ENCODE measurements at places on chromosomes 12 and 14.
A peak's percentile ranks its signal among the peaks of the same experiment; 100 is the strongest.

- peak overlapping the region; percentile 1 for H3K27ac ChIP-seq
- H3K4me3 ChIP-seq: peak overlapping the region; percentile 65
- H3K36me3 ChIP-seq: peaks cover 4% of the 10 kb centered on the region
- H3K4me1 ChIP-seq: peaks cover 44% of the 10 kb centered on the region
- peak; percentile 73 for DNase-seq
- H3K27me3 ChIP-seq: peaks cover 10% of the 10 kb centered on the region
Observed at GRCh38 chr12:52007158-52007921, 594 bp downstream of the TAMALIN start.

GRCh38 chr12:8709124-8709830 lies 11.5 kb downstream of the RIMKLB start:
- peak overlapping the region; percentile 83 for H3K27ac ChIP-seq
- H3K4me3 ChIP-seq: peak overlapping the region; percentile 59
- peaks cover 14% of the 10 kb centered on the region for H3K4me1 ChIP-seq
- H3K36me3 ChIP-seq: peaks cover 2% of the 10 kb centered on the region
- peak; percentile 72 for DNase-seq
- no peaks in the 10 kb centered on the region for H3K27me3 ChIP-seq

DNA sequence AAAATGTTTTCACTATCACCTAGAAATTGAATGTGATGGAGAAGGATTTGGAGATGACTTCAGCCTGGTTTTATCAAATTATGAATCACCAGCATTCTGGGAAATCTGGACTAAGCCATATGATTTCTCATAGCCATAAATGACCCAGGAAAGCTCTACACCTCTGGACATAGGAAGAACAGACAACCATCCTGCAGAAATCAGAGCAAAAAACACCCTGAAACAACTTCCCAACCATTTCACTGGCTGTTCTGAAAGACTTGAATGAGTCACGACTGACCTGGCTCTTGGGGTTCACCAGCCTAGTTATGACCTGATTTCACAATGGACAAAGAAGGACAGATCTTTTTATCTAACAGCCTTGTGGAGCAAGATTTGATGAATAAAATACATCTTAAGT lies 123.8 kb downstream of the KCNH5 start:
- H3K4me1 ChIP-seq: no peaks in the 10 kb centered on the region
- no peak for DNase-seq
- H3K4me3 ChIP-seq: no peak overlapping the region
- no peaks in the 10 kb centered on the region for H3K27me3 ChIP-seq

- no peaks in the 10 kb centered on the region for H3K4me1 ChIP-seq
- DNase-seq: no peak
- H3K27me3 ChIP-seq: no peaks in the 10 kb centered on the region
- H3K36me3 ChIP-seq: no peaks in the 10 kb centered on the region
- no peak overlapping the region for H3K4me3 ChIP-seq
Observed at GRCh38 chr14:38187528-38187927, 20.2 kb upstream of the SSTR1 start.

DNA sequence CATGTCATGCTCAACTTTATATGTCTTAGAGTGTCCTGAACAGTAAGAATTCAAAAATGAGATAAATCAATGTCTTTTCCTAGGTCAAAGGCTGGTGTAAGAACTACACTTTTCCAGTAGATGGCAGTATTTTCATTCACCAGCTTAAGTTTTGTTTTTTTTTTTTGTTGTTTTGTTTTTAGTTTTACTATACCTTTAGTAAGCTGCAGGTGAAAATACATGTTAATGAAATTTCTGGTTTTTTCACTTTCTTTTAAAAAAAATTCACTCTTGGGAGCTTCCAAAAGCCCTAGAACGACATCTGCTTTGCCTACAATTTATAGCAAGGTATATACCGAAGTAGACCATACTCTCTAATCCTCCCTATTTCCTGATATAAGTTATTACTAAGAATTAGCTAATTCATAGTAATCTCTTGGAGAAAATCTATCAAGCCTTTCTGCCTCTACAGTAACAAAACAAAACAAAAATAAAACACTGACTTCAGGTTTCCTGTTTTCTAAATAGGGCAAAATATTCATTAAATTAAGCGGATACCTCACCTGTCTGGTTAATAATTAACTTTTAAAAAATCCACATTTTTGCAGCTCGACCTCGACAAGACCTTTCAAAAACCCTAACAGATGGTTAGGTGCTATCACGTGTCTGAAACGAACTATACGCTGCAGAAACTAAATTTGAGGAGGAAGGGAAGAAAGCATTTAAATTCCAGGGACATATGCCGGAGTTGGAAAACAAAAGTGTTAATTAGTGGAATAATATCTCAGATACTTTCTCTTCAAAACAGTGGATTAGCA lies 2.7 kb upstream of the SAMD4A start:
- no peaks in the 10 kb centered on the region for H3K27me3 ChIP-seq
- peak; percentile 66 for DNase-seq
- H3K4me1 ChIP-seq: peaks cover 7% of the 10 kb centered on the region

DNA sequence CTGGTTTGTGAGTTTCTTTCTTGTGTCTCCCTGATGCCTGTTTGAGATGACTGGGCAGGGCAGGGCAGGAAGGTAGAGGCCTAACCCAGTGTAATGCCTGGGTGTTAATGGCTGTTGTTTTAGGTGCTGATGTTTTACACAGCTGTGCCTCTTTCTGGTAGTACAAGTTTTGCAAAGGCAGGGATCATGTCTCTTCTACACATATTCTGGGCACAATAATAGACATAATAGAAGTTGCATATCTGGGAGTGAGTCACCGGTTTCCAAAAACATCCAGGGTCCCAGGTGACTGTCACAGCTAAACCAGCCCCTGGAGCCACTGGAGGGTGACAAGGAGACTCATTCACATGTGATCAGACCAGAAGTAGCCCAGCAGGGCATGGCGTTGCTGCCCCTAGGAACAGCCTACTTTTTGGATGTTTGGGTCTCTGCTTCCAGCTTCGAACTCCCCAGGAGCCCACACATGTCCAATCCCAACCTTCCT lies 18.1 kb downstream of the TPCN1 start:
- H3K27me3 ChIP-seq: no peaks in the 10 kb centered on the region
- H3K36me3 ChIP-seq: no peaks in the 10 kb centered on the region
- H3K4me1 ChIP-seq: peaks cover 44% of the 10 kb centered on the region
- H3K4me3 ChIP-seq: no peak overlapping the region

DNA sequence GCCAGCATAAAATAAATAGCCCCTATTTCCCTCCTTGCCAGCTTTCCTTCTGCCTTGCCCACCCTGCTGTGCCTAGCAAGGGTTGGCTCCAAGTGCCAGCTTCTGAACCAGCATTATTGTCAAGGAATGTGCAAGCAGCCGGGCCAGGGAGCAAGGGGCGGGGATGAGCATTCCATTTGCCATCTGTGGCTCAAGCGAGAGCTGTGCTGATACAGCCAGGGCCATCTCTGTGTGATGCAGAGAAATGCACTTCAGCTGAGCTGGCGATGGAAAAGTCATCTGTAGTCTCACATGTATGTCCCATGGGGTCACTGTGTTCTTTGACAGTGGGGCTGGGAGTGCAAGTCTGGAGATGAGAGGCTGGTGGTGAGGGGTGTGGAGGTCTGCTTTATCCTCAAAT lies 137.3 kb downstream of the SUDS3 start:
- H3K4me1 ChIP-seq: no peaks in the 10 kb centered on the region
- no peak overlapping the region for H3K4me3 ChIP-seq
- H3K27ac ChIP-seq: no peak overlapping the region
- H3K27me3 ChIP-seq: no peaks in the 10 kb centered on the region
- H3K36me3 ChIP-seq: no peaks in the 10 kb centered on the region

GRCh38 chr12:121383601-121384021 lies 16.3 kb upstream of the RNF34 start:
- H3K27me3 ChIP-seq: no peaks in the 10 kb centered on the region
- H3K4me3 ChIP-seq: no peak overlapping the region
- H3K27ac ChIP-seq: no peak overlapping the region

GRCh38 chr14:88521818-88522217 lies 33.0 kb downstream of the PTPN21 start:
- DNase-seq: no peak
- no peak overlapping the region for H3K27ac ChIP-seq
- H3K4me3 ChIP-seq: no peak overlapping the region
- no peaks in the 10 kb centered on the region for H3K27me3 ChIP-seq
- H3K36me3 ChIP-seq: no peaks in the 10 kb centered on the region

DNA sequence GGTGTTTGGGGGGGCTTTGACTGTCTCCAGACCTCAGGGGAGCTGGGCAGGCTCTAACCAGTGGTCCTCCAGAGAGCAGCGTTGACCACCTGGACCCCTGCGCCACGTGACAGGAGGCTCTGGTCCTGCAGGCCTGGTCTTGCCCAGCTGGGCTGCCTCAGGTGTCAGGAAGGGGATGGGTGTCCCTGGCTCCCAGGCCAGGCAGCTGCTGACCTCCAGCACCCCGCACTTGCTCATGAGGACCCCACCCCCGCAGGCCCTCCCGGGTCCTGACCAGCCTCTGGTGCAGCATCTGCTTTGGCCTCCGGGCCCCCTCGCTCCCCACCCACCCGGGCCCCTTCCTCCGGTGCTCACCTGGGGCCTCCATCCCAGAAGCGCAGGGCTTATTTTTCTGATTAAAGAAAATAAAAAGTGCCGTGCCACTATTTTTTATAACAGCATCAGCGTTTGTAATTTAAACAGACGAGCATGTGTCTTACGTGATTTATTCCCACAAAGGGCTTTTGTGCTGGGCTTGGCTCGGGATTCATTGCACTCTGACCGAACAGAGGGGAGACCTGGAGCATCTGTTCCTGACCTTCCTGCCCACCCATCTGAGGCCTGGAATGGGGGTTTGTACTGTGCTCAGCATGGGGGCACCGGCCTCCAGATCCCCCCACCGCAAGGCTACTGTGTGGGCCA lies 21.7 kb downstream of the FBRSL1 start:
- peaks cover 21% of the 10 kb centered on the region for H3K4me1 ChIP-seq
- H3K27me3 ChIP-seq: no peaks in the 10 kb centered on the region
- no peak overlapping the region for H3K4me3 ChIP-seq

- no peak for DNase-seq
- H3K27me3 ChIP-seq: no peaks in the 10 kb centered on the region
- peak overlapping the region; percentile 19 for H3K4me3 ChIP-seq
- H3K27ac ChIP-seq: no peak overlapping the region
- H3K4me1 ChIP-seq: peaks cover 47% of the 10 kb centered on the region
Observed at GRCh38 chr12:57460468-57460784, 841 bp downstream of the GLI1 start.

DNA sequence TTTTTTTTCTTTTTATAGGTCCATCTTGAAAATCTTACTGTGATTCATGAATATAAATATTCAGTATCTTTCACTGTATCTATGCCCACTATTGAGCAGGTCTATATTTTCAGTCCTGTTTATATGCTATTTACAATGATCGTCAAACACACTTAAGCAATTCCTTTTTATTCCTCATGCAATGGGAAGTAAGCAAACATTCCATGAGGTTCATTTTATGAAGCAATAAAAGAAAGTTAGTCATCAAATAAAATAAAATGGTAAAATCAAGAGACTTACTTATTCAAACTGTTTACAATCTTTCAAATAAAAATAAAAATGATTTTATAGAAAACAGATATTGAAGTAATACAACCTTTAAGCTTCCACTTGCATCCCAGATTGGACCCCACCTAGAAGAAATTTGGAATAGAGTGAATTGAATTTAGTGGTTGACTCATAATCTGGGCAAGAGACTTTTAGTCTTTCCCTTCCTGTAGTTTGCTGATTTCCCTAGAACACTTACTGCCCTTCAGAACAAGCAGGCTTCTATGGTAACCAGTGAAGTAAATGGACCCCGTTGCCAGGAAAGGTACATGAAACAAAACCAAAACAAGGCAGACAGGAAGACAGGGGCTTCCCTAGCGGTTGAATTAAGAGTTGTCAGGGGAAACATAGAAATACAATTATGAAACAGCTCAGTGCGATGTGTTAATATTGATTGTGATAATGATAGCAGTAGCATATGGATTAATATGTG lies 241.0 kb upstream of the ATP2B1 start:
- peaks cover 17% of the 10 kb centered on the region for H3K4me1 ChIP-seq
- no peak overlapping the region for H3K4me3 ChIP-seq
- H3K27ac ChIP-seq: peak overlapping the region; percentile 92
- DNase-seq: peak; percentile 94
- H3K27me3 ChIP-seq: no peaks in the 10 kb centered on the region

- DNase-seq: peak; percentile 18
- H3K27ac ChIP-seq: no peak overlapping the region
- H3K4me3 ChIP-seq: no peak overlapping the region
- no peaks in the 10 kb centered on the region for H3K4me1 ChIP-seq
- H3K27me3 ChIP-seq: no peaks in the 10 kb centered on the region
- no peaks in the 10 kb centered on the region for H3K36me3 ChIP-seq
Observed at GRCh38 chr14:38197001-38197783, 10.5 kb upstream of the SSTR1 start.

DNA sequence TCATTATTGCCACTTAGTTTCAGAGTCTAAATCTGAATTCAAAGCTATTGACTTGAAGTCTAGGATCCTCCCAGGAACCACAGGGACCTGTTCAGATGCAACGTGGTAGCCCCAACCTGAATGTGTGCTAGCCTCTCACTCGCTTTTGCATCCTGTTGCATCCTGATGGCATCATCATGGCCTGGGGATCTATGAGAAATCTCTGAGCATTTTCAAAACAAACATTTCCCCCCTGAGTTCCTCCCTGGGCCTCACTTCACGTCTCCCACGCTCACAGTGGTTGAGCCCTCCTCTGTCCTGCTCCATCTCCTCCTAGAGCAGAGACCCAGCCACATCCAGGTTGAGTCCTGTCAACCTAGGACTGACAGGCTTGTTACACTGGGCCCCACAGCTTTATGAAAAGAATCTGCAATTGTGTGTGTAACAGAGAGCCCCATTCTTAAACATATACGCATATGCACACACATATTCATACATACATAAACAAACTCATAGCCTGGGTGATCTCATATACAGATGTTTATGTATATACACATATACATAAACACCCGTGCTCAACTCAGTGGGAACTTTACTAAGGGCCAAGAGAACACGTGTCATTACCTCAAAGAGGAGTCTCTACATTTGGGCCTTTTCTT lies 5.4 kb upstream of the KRT72 start:
- H3K27ac ChIP-seq: no peak overlapping the region
- H3K4me3 ChIP-seq: no peak overlapping the region
- peaks cover 3% of the 10 kb centered on the region for H3K4me1 ChIP-seq
- H3K27me3 ChIP-seq: peaks cover 11% of the 10 kb centered on the region
- H3K36me3 ChIP-seq: no peaks in the 10 kb centered on the region

- H3K4me1 ChIP-seq: peaks cover 16% of the 10 kb centered on the region
- no peaks in the 10 kb centered on the region for H3K27me3 ChIP-seq
- no peaks in the 10 kb centered on the region for H3K36me3 ChIP-seq
Observed at GRCh38 chr14:35419429-35419841, 14.9 kb upstream of the NFKBIA start.

- no peak overlapping the region for H3K27ac ChIP-seq
- no peak for DNase-seq
- H3K4me1 ChIP-seq: no peaks in the 10 kb centered on the region
- no peaks in the 10 kb centered on the region for H3K36me3 ChIP-seq
- H3K4me3 ChIP-seq: no peak overlapping the region
Observed at GRCh38 chr12:130948136-130948535, 5.6 kb upstream of the ADGRD1 start.

GRCh38 chr14:21227981-21228380 lies 41.3 kb downstream of the HNRNPC start:
- no peaks in the 10 kb centered on the region for H3K27me3 ChIP-seq
- peaks cover 30% of the 10 kb centered on the region for H3K36me3 ChIP-seq
- H3K4me1 ChIP-seq: no peaks in the 10 kb centered on the region
- H3K27ac ChIP-seq: no peak overlapping the region
- DNase-seq: no peak

All from common myeloid progenitor, CD34-positive (primary cell).